ENCODE measurements at places on chromosomes 16 and 17.
A peak's percentile ranks its signal among the peaks of the same experiment; 100 is the strongest.

- peak; percentile 63 for DNase-seq
These were observed 21.1 kb downstream of the NGFR start for GRCh38 chr17:49516180-49516579.

DNA sequence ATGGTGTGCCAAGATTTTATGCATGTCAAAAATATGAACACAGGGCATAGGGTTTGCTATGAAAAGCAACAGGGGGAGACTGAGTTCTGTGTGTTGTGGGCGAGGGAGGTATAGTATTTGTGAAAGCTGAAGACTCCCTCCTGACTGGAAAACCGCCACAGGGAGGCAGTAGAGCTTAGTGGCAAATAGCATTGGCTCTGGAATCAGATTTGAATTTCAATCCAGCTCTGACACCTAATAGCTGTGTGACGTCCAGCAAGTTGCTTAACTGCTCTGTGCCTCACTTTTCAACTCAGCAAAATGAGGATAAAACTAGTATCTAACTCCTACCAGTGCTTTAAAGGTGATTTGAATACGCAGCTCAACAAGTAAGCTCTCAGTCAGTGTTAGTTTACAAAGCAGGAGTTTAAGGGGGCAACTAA, 22.0 kb downstream of the KPNA2 start:
- peak; percentile 61 for DNase-seq

- no peak for DNase-seq
These were observed 219.5 kb downstream of the NTN1 start for GRCh38 chr17:9240659-9241370.

GRCh38 chr17:10105513-10106001, 92.8 kb downstream of the GAS7 start:
- peak; percentile 22 for DNase-seq

DNA sequence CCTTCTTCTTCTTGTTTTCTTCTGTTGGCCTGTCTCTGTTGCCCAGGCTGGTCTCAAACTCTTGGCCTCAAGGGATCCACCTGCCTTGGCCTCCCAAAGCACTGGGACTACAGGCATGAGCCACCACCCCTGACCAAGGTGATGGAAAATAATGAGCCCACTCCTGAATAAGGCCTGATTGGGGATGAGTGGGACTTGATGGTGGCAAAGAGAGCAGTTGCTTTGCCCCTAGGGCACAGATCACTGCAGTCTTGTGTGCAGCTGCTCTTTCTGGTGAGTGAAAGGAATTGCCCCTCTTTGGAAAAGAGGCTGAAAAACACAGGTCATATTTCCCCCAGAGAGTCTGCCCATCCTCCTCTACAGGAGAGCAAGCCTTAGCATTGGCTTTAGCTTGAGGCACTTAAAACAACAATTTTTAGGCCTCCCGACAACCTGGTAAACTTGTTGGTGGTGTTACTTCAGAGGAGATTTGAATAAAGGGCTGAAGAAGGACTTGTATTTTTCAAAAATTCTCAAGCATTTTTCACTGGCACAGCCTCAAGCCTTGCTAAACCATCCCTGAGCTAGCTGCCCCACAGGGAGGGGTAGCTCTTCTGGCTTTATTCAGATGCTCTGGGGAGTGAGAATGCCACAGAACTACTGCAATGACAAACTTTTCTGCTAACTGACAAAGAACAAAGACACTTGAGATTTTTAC, 6.1 kb upstream of the PDP2 start:
- DNase-seq = no peak

GRCh38 chr17:64773836-64774761, 112.0 kb upstream of the SMURF2 start:
- peak; percentile 86 for DNase-seq

DNA sequence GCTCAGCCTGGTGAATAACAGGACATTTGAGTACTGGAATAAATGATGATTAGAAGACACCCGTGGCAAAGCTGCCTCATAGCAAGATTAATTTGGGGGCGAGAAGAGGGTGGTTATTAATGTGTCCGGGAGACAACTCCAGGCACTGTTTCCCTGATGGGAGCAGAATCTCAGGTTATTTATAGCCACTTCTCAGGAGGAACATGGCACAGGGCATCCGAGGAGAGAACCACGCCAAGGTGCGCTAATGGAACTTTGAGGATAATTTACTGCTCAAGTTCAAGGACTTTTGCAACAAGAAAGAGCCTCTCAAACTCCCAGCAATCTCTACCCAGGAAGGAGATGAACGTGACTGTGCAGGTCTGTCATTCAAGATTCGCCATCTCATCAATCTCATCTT, 362.5 kb upstream of the ERCC4 start:
- DNase-seq = no peak

DNA sequence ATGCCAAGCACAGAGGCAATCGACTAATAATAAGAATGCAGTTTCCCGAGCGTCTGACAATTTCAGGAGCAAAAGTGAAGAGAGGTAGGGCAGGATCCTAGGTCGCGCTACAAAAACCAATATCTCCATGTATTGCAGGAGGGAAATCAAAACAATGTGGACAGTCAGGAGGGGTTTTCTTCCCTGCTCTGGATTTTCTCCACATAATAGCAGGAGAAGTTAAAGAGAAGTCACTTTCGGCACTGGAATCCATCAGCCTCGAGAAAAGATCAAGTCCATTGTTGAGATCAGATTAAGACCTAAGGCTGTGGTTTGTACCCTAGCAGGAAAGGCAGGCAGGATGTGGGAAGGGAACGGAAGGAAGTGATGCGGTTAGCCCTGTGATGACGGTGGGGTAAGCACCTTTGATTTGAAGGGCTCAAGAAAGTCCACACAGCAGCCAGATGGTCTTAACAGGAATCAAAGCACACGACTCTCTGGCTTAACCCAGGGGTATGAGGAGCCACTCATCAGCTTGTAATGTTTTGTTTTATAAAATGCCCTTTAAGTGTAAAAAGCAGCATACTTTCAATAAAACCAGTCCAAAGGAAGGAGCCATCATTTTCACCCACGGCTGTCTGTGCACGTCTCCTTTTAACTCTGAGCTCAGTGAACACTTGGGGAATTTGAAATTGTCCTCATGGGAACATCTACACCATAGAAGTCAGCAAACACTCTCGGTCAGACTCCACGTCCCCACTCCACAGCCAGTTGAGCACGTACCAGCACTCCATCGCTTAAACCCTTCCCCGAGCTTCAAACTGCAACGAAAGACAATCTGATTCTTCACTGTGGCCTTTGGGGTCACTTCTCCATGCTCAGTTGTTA, 15.8 kb upstream of the AKTIP start:
- DNase-seq = peak; percentile 27

GRCh38 chr17:77144227-77144626, 3.5 kb downstream of the SEC14L1 start:
- no peak for DNase-seq

GRCh38 chr17:36885153-36885735, 52.0 kb upstream of the LHX1 start:
- DNase-seq = no peak

DNA sequence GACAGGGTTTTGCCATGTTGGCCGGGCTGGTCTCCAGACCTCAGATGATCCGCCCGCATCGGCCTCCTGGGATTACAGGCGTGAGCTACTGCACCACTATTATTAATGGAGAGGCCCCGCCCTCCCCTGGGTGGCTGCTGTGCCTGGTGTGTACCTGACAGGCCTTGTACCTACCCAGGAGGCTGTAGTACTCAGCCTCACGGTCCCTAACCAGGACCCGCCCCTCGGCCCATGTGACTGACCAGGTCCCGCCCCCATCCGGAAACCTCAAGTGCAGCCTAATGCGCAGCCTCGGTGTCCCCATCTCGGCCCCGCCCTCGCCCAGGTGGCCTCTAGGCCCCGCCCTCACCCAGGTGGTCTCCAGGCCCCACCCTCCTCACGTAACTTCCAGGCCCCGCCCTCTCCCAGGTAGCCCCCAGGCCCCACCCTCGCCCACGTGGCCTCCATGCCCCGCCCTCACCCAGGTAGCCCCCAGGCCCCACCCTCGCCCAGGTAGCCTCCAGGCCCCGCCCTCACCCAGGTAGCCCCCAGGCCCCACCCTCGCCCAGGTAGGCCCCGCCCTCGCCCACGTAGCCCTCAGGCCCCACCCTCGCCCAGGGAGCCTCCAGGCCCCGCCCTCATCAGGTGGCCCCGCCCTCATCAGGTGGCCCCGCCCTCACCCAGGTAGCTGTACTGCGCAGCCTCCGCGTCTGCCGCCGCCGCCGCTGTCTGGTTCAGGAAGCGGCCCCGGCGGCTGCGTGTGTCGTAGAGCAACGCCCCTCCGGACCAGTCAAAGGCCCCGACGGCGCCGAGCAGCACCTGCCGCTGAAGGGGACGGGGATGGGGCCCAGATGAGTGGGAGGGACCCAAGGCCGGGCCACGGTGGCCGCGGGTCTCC, 31.0 kb downstream of the HASPIN start:
- no peak for DNase-seq

GRCh38 chr16:4176906-4177417, 60.7 kb upstream of the ADCY9 start:
- peak; percentile 16 for DNase-seq

- no peak for DNase-seq
These were observed 4.2 kb upstream of the CRK start for GRCh38 chr17:1460233-1460632.

GRCh38 chr17:1961189-1961588, 63.9 kb downstream of the RTN4RL1 start:
- DNase-seq = peak; percentile 46

GRCh38 chr17:32992321-32993033, 830 bp downstream of the SPACA3 start:
- no peak for DNase-seq

- peak; percentile 87 for DNase-seq
These were observed 98.3 kb downstream of the PITPNC1 start for GRCh38 chr17:67475161-67475937.

DNA sequence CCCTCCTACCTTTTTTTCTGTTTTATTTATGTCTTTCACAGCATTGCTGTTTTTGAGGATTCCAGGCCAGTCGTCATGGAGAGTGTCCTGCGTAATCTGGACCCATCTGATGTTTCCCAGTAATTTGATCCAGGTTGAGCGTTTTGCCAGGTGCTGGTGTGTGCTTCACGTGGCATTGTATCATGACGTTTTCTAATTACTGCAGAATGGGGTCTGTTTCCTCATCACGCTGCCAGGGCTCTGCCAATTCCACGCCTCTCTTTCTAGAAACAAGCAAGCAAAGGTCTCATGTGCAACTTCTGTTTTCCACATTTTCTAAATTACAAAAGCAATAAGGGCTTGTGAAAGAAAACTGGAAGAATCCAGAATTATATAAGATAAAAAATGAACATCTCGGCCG, 28.3 kb upstream of the BHLHA9 start:
- no peak for DNase-seq

GRCh38 chr16:13926891-13927290, 6.9 kb downstream of the ERCC4 start:
- no peak for DNase-seq

DNA sequence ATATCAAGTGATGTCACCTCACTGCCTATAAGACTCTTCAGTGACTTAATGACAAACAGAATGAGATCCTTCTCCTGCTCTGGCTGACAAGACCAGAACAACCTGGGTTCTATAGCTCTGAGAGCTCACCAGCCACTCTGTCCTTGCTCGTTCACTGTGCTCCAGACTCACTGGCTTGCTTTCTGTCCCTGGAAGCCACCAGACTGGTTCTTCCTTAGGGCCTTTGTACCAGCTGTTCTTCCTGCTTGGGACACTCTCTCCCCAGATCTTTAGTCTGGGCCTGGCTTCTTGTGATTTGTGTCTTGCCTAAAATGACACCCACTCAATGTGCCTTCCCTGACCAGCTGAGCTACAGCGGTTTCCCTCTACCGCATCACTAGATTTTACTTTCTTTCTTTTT, 76.1 kb downstream of the FTO start:
- no peak for DNase-seq

DNA sequence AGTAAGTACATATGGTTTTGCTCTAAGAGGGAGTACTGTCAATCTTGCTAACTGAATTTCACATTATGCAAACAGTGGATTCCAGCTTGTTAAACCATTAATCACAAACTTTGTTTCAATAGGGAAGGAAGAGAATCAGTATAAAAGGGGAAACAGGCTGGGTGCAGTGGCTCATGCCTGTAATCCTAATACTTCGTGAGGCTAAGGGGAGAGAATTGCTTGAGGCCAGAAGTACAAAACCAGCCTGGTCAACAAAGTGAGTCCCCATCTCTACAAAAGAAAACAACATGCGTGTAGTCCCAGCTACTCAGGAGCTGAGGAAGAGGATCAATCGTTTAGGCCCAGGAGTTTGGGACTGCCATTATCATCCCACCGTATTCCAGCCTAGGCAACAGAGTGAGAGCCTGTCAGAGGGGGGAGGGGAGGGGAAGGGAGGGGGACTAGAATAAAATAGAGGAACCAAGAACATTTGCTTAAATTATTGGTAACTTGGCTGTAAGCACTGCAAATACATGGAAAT, 65.7 kb downstream of the FBXL20 start:
- DNase-seq = peak; percentile 43

DNA sequence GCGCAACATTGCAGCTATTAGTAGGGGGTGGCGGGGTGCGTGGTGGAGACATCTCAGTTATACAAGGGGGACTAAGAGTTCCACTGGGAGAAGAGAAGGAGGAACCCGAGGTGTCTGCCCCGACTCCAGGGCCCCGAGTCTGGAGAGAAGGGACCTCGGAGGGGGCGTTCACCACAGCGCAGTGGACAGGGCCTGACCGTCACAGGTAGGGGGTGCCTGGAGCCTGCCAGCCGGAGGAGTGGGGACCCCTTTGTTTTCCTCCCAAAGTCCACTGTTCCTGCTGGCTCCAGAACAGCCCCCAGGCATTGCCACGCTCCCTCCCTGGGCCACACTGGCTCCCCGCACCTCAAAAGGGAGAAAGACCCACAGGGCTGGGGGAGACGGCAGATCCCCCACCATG, 175.9 kb upstream of the TNRC6C start:
- DNase-seq = no peak

- DNase-seq = no peak
These were observed 39.8 kb downstream of the TLE7 start for GRCh38 chr16:71402007-71402406.

DNA sequence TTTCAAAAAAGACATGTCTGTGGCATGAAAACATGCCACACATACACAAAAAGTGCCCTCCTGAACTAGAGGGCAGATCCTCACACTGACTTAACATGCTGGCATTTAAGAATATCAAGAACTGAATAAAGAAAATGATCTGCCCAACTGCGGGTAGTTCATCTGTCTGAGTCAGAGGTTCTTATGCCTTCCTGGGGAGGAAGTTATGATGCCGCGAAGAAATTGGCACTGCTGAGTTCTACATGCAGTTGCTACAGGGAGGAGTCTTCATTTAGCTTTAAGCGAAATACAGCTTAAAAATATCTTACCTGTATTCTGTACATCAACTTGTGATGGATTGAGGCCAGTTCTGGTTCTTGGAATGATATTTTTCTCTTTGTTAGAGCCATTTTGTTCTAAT, 6.3 kb downstream of the ALDH3A2 start:
- DNase-seq = no peak

GRCh38 chr17:83198366-83199341, 119.2 kb downstream of the METRNL start:
- no peak for DNase-seq
